Stimulated activated CD8-positive, alpha-beta memory T cell treated with anti-CD3 and anti-CD28 coated beads, Interleukin-12 subunit alpha, Interleukin-12 subunit beta, amount 100 ng/mL, for 4 hours (primary cell): ENCODE measurements at places on chromosomes 1 and 21.
A peak's percentile ranks its signal among the peaks of the same experiment; 100 is the strongest.

DNA sequence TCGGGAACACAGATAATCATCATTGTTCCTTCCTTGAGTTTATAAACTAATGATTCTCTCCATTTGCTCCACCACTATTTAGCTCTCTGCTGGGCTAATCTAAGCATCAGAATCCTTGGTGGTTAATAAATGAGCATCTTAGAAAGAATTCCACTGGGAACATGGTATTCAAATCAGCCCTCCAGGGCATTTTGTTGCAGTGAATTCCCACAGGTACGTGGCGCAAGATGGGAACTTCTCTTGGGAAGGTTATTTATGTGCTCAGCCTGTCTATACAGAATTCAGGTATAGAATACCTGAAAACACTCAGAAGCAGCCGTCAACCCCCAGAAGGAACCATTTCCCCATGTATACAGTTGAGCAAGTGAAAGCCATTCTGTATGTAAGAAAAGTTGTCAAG lies 131.5 kb downstream of the NTNG1 start:
- DNase-seq = no peak

GRCh38 chr1:172220376-172220775 lies 200.1 kb upstream of the C1orf105 start:
- DNase-seq = no peak

DNA sequence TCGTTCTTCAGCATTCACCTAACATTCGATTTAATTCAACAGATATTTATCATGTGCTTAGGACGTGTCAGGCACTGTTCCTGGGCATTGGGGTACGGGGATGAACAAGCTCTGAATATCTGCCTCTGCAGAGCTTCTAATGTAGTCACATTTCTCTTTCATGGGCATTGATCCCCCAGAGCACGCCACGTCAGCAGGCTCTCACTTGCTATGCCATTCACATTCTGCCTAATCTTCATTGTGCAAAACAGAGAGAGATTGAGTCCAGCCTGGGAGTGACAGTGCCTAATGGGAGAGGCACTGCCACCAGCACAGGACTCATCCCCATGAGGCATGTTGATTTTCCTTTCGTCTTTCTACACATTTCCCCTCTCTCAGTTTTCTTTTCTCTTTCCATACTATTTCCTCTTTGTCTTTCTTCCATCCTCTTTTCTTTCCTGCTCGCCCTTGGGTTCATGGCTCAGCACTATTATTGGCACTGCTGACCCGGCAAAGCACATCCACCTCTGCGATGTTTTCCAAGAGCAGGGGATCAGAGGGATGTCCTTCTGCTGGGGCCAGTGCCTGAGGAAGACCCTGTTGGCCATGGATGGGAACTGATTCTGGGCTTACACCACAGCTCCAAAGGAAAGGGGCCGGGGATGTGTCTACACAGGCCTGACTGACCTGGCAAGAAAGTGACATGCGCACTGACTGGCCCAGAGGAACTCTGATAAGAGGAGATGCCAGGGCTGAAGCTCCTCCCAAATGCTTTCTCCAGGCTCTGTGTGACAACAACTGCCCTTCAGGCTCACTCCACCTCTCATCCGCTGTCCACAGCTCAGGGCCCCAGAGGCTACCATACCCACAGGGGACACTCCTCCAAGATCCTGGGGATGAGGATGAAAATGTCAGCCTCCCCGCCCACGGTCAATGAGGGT lies 195.9 kb downstream of the TOMM20 start:
- DNase-seq = no peak

DNA sequence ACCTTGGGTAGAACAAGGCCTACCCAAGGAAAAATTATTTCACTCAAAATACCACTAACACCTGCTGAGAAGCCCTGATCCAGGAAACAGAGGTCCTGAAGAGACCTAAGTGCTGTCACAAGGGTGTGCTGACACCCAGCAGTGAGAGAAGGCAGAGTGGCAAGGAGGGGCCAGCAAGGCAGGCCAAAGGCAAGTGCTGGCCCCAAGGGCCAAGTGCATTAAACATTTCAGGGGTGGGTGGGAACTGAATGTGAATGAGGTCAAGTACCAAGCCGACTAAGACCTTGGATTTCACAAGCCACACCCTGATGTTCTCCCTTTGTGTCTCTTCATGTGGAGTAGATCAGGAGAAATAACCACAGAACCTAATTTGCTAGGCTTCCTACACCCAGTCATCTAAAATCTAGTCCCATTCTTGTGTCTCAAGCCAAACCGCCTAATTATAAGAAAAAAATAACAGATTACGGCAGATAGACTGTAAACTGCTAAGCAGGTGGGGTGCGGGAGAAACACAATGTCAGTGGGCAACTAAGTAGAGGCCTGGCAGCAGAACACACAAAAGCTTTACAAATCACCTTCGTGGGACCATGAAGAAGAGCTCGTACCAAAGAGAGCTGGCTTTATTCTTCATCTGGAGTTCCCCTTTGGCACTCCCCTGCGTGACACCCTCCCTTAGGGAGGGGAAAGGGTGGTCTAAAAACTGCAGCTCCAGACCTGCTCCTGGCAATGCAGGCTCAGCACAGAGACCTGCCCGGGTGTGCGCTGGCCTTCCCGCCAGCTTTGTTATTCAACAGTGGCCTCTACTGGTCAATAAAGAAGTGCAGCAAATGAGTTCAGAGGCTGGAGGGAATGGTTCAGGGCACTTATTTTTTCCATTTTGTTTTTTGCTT lies 8.7 kb downstream of the UBE2G2 start:
- no peak for DNase-seq

GRCh38 chr1:212916481-212917133 lies 33.7 kb upstream of the VASH2 start:
- no peak for DNase-seq

DNA sequence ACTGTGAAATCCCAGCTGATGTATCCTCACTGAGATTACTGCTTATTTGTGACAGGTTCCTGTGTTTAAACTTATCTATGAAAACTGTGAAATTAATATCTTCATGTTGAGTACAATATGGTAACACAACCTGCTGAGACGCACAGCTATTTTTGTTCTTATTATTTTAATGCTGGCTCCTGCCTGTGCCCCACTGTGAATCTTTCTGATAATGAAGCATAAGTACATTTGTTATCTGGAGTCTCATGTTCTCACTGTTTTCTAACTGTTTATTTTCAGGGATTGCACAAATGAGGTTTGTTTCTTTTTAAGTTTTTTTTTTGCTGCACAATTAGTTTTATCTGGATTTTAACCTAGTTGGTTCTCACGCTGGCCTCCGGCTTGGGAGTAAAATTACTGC lies 39.9 kb upstream of the IFNAR2 start:
- DNase-seq = no peak

- no peak for DNase-seq
Measured at GRCh38 chr1:67629370-67630075, 55.5 kb upstream of the GADD45A start.

DNA sequence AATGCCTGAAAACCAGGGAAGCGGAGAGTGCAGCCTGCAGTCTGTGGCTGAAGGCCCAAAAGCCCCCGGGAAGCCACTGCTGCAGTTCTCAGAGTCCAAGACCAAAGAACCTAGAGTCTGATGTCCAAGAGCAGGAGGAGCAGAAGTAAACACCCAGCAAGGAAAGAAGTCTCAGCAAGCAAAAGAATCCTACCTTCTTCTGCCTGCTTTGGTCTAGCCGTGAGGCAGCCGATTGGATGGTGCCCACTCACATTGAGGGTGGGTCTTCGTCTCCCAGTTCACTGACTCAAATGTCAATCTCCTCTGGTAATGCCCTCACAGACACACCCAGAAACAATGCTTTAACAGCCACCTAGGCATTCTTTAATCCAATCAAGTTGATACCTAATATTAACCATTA lies 217.5 kb downstream of the PLA2G4A start:
- no peak for DNase-seq

DNA sequence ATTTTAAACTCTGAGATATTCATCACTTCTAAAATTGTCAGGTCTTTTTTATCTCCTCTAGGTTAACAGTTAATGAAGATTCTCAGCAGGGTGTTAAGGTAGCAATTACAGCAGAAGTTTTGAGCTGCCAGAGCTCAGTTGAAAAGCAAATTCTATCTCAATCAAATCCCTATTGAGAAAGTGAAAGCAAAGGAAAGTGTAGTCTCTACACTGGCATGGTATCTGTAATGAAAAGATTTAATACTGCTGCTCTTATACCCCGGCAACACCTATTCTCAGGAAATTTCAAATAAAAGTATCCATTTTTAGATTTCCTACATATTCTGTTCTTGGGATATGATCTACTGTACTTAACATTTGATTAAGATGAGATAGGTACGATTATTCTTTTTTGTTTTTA lies 913.5 kb downstream of the MRPL39 start:
- no peak for DNase-seq

DNA sequence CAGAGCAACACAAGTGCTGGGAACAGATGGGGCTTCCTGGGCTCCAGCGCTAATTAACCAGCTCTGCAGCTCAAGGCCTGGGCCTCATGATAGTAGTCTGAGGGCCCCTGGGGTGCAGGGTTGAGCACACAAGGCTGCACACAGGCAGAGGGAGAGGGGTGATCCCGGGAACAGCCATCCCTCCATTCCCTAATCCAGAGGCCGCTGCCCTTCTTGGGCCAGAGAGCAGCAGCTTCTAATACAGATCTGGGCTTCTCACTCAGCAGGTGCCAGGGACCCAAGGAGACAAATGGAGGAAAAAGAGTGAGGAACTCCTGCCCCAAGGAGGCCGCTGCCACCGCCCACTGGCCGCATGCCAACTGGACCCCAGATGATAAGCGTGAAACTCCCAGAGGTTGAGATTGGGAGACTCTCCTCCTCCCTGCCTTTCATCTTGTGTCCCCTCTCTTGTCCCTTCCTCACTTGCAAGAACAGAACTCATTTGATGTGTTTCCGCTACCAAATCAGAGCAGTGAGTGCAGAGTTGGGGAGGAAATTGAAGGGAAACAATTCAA lies 58.0 kb upstream of the IFNAR2 start:
- DNase-seq = no peak

- no peak for DNase-seq
Measured at GRCh38 chr1:35629051-35629450, 12.3 kb downstream of the PSMB2 start.

GRCh38 chr1:187490266-187490665 lies 661.5 kb downstream of the PLA2G4A start:
- DNase-seq = no peak

DNA sequence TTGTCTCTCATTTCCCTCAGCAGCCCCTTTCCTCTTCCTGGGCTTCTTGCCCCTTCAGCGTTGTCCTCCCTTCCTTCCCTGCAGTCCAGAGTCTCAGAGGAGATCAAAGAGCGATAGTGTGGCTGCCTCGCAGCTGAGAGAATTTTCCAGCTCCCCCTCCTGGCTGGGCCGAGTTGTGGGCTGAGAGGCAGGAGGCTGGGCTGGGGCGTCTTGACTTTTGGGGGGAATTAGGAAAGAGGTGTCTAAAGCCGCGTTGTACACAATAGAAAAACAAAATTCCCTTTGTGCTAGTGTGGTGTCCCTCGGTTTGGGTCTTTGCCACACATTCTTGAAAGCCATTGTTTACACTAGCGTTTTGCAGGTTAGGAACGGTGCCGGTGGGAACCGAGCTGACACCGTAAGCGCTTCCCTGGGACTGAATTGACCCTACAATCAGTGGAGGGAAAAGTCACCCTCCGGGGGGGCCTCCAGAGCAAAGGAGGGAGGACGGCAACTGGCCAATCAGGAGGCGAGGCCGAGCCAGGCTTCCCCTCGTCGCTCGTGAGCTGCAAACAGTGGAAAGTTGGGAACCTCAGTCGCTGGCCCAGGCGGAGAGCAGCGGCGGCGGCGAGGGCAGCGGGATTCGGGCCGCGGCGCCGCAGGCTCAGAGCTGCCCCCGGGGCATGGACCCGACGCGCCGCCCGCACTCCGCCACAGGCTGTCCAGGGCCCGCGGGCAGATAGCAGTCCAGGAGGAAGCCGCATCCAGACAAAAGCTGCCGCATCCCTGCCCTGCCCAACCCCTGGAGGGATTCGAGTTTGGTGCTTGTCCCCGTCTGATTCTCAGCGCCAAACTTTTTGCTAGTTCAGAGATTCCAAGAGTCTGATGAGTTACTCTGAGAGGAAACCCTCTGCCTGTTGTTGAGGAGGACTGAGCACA lies at the start of gene HMCN1:
Gene HMCN1, plus strand, starts transcription at position 574 of the 918 bp plus-strand sequence. CDS start 389 bp downstream, outside the sequence.
- no peak for DNase-seq

GRCh38 chr1:44909901-44910544 lies 67.0 kb upstream of the PTCH2 start:
- DNase-seq = no peak

GRCh38 chr1:80994934-80995333 lies 805.8 kb upstream of the ADGRL2 start:
- no peak for DNase-seq

DNA sequence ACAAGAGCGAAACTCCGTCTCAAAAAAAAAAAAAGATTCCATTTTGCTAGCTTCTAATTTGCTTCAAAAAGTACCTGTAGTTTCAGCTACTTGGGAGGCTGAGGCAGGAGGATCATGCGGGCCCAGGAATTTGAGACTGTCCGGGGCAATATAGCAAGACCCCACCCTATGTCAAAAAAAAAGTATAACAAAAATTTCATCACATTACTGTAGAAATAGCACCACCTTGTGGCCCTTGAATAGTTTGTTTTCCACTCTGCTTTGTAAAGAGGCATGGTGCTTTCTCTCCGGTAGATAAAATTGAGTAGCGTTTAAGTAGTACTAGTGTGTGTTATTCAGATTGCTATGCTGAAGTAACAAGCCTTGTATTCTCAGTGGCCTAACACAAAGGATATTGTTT lies 18.2 kb upstream of the MSTO1 start:
- DNase-seq = no peak

DNA sequence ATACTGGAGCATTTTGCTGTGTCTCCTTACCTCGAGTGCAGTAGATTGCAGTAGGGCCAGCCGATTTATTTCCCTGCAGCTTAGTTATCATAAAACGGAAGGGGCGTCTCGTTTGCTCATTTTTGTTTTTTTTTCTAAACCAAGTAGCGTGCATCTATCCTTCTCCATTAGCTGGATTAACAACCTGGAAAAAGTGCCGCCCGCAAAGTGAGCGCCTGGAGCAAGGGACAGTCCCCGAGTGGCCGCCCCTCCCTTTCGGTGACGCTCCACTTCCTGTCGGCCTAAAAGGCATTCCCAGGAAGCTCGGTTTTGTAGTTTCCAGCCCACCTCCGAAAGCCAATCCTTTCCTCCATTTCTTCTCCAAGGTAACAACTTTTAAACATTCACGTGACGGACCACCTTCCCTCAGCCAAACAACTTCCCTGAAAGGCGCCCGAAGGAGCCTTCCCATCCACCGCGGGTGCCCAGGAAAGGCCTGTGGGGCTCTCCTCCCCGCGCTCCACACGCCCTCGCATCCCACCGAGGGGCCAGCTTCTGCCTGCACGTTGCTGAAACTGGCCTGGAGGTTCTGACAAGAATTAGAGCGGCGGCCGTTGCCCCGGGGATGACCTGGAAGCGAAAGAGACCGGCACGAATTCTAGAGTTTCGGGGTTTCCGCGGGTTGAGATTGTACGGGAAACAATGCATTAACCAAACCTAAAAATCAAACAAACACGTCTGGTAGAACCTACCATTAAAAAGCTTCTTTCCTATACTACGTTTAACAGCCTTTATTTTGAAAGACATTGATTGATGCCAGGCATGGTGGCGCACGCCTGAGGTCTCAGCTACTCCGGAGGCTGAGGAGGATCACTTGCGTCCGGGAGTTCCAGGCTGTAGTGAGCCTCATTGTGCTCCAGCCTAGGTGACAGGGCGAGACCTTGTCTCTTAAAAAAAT lies at the start of gene EXTL2:
Gene EXTL2, minus strand, starts transcription at position 240 of the 937 bp plus-strand sequence. CDS start 6,085 bp downstream, outside the sequence.
- DNase-seq = peak; percentile 22
